ENCODE measurements at places on chromosomes 7 and 10.

- no peak for DNase-seq
Measured at GRCh38 chr10:13633689-13634088, 46.9 kb downstream of the PRPF18 start.

DNA sequence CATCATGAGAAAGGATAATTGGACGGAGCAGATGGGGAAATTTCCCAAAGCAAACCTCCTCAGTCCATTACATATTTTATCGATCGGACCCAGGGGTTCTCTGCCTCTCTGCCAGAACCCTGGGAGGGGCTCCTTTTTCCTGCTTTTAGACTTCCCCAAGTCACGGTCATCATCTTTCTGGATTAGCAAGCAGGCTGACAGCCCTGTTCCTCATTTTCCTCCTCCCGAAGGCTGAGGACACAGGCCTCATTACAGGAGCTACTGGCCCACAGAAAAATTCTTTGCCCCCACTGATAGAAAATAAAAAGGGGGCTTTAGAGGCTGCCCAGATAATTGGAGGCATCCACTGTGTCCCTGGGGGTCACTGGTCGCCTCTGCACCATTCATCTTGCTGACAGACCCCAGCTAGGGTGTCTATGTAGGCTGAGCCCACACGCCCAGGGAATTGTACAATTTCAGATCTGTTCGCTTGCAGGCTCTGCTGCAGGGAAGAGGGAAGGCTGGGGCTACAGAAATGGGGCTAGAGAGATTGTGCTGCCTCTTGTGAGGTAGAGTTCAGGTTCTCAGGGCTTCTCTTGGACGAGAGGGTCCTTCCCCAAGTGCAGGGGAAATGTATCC, 125.7 kb upstream of the SDK1 start:
- no peak for DNase-seq

- DNase-seq, result no peak
Measured at GRCh38 chr7:51249187-51249945, 67.2 kb downstream of the COBL start.

GRCh38 chr7:151694441-151694827, 174.7 kb upstream of the RHEB start:
- no peak for DNase-seq

- peak; percentile 14 for DNase-seq
Measured at GRCh38 chr7:150567871-150568301, 696 bp downstream of the GIMAP4 start.

GRCh38 chr10:84291384-84291783, 37.0 kb upstream of the CCSER2 start:
- DNase-seq, result no peak

DNA sequence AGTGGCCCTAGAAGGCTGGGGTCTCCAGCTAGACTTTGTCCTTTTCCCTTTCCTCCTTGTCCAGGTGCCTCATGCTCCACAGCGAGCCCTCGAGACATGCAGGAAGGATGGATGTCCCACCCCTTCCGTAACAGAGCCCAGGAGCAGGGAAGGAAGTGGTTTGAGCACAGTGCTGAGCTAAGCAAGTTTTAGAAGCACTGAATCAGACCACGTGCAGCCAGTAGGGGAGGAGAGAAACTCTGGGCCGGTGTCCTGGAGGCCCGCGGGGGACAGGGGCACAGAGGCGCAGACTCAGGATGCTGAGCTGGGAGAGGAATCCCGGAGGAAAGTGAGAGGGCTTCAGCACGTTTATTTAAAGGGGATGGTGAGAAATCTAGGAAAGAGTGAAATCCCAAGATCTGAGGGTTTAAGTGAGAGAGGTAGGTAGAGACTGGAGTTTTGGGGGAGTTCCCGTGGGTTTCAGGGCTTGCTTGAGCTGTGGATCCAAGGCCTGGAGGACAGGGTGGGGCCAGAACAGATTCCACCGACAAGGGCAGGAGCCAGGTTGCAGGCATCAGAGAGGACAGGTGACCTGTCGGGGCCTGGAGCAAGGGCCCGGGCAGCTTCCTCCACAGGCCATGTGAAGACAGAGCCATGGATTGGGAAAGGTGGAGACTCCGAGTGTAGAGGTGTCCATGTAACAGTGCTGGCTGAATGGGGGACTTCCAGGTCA, 4.4 kb upstream of the IRF5 start:
- DNase-seq, result no peak

GRCh38 chr7:5824297-5824610, 42.8 kb upstream of the RNF216 start:
- DNase-seq, result peak; percentile 67

GRCh38 chr7:99014113-99014985, 129.6 kb downstream of the SMURF1 start:
- no peak for DNase-seq

DNA sequence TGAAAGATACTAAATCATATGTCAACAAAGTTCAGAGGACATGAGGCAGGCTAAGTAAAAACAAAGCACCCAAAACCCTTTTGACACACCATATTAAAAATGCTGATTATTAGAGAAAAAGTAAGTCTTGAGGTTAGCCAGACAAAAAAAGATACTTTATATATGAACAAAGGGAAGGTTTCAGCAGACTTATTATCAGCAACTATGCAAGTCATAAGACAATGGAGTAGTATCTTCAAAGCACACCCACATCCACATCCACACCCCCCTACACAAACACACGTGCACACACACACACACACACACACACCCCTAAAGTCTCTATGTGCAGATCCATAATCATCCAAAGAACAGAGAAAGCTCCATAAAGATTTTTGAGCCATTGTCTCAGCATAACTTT, 1373.9 kb upstream of the CELF2 start:
- DNase-seq, result no peak

DNA sequence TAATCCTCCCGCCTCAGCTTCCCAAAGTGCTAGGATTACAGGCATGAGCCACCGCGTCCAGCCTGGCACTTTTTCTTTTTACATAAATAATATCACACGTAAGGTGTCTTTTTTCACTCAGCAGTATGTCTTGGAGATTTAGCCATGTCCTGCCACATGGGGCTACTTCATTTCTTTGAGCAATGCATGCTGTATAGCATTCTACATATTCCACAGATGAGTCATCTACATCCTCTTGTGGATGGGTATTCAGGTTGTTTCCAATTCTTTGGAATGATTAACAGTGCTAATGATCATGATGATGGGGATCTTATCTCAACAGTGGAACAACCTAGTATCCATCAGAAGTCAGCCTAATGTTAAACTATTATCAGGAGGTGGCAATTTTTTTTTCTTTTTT, 50.8 kb downstream of the ZNF503 start:
- no peak for DNase-seq

DNA sequence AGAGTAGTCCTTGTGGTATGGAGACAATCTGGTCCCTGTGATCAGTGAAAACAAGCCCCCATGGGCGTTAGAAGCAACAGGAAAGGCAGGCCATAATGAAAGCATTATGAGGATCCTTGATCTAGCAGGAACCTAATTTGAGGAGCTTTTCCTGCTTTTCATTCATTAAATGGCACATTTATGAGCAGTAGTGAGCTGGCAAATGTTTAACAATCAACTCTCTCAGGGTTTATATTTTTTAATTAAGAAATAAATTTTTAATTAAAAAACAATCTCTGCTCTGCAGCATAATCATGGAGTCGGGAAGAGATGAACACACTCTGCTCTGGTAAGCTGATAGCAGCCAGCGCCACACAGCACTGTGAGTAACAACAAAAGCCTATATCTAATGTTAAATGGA, 11.3 kb upstream of the NEBL start:
- DNase-seq, result no peak
